Activated naive CD8-positive, alpha-beta T cell treated with anti-CD3 and anti-CD28 coated beads for 36 hours (primary cell): ENCODE measurements at places on chromosomes 13 and 19.
A peak's percentile ranks its signal among the peaks of the same experiment; 100 is the strongest.

- DNase-seq: no peak
Measured at GRCh38 chr19:17871032-17871877, 490 bp upstream of the SLC5A5 start.

- DNase-seq: no peak
Measured at GRCh38 chr13:113970810-113971470, 2.9 kb downstream of the C13orf46 start.

GRCh38 chr13:99859178-99860177 is 112.1 kb downstream of the ZIC5 start:
- peak; percentile 78 for DNase-seq

DNA sequence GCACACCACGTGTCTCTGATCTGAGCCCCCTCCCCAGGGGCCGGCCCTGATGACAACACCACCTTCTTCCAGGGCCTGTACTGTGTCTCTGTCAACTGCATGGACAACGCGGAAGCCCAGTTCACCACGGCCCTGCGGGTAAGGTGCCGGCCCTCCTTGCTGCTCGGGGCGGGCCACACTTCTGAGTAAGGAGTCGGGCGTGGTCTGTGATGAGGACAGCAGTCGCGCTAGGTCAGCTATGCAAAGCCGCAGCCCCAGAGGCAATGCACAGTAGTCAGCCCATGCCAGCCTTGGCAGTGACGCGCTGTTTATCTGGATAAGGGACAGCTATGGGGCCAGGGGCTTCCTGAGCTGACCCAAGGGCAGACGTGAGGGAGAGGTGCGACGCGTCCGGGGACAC is 24.6 kb downstream of the MAU2 start:
- no peak for DNase-seq
